Activated CD4-positive, alpha-beta T cell treated with anti-CD3 and anti-CD28 coated beads, Interleukin-2, amount 10 ng/mL, durations not matched to agents 7 days and 5 days (primary cell): ENCODE measurements at places on chromosomes 13 and 19.

DNA sequence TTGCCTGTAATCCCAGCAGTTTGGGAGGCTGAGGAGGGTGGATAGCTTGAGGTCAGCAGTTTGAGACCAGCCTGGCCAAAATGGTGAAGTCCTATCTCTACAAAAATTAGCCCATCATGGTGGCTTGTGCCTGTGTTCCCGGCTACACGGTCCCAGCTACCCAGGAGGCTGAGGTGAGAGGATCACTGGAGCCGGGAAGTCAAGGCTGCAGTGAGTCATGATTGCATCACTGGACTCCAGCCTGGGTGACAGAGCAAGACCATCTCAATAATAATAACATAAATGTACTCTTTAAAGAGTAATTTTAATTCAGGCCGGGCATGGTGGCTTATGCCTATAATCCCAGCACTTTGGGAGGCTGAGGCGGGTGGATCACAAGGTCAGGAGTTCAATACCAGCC lies 38.7 kb downstream of the SKA3 start:
- DNase-seq = no peak

DNA sequence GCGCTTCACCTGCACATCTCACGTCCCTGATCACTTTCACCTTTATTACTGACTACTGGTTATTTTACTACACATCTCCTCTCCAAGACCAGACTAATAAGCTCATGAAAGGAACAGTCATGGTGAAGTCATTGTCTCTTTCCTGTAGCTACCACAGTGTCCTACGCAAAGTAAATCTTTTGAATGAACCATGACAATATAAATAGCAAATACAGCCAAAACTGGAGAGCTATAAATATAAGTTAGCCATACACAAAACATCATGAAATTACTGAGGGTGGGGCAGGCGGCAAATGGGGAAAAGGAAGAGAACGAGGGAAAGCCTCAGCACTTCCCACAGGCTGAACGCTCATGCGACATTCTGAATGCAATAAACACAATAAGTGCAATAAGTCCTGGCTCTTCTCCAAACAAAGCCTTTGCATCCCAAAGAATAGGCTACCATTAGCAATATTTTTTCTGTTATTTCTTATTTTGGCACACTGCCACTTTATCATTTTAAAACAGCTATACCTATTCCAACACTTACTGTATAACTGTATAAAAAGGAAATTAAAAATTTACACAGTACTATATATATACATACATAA lies 62.5 kb downstream of the TUBGCP3 start:
- DNase-seq = no peak

- peak; percentile 81 for DNase-seq
Observed at GRCh38 chr19:35206379-35206778, 22.2 kb downstream of the FAM187B start.

DNA sequence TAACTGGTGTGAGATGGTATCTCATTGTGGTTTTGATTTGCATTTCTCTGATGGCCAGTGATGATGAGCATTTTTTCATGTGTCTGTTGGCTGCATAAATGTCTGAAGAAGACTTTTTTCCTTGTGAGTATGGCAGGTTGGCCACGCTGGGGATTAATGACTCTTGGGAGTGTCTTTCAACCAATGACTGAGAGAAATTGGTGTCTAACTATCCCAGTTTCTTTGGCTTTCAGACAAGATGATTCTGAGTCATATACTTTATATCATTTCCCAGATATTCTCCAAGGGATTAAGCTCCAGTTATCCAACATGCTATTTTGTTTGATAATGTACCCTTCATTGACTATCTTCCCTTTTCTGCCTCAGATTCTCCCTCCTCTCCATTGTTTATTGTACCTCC lies 35.5 kb upstream of the CSNK1A1L start:
- no peak for DNase-seq

DNA sequence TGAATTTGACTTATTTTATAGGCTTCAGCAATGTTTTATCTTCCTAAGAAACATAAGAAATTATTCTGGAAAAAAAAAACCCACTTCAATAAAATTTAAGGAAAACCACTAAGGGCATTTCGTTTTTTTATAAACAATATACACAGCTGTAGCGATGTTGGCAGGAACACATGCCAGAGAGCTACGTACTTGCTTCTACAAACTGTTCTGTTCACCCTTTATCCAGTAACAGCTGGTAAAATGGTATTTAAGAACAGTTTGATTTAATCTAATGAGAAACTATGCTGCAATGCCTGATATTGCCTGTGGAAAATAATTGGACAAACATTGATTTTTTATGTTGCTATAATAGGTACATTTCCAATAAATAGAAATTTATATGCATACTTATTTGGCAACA lies 137.2 kb upstream of the DACH1 start:
- DNase-seq = no peak

GRCh38 chr13:41756198-41756880 lies 204.6 kb downstream of the VWA8 start:
- no peak for DNase-seq

GRCh38 chr19:40613690-40614621 lies 12.8 kb downstream of the LTBP4 start:
- DNase-seq = peak; percentile 88

DNA sequence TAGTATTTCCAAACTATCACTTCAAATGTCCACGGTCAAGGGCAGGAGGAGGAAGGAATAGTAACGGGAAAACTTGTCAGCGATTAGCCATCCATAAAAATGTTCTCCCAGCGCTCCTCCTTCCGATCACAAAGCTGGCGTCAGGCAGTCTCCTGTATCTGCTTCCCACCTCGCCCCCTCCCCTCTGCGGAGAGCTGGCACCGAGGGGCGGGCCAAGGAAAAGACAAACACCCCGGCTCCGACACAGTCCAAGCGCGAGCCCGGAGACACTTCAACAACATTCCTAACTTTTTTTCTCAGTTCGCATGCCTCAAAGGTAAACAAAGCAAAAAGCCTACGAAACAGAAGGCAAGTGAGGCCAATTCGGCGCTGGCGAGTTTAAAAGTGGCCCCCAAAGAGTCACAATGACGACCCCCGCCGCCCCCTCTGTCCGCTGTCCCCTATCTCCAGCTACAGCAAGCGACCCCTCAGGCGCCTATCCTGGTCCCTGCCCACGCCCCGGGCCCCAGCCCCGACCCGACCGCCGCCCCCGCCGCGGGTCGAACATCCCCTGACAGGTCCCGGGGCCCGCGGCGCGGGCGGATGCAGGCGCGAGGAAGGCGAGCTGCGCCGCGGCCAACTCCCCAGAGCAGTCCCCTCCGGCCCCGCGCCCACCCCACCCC lies 736 bp downstream of the SMAD9 start:
- DNase-seq = no peak

- DNase-seq = no peak
Observed at GRCh38 chr19:20244356-20244755, 77.3 kb downstream of the ZNF486 start.

DNA sequence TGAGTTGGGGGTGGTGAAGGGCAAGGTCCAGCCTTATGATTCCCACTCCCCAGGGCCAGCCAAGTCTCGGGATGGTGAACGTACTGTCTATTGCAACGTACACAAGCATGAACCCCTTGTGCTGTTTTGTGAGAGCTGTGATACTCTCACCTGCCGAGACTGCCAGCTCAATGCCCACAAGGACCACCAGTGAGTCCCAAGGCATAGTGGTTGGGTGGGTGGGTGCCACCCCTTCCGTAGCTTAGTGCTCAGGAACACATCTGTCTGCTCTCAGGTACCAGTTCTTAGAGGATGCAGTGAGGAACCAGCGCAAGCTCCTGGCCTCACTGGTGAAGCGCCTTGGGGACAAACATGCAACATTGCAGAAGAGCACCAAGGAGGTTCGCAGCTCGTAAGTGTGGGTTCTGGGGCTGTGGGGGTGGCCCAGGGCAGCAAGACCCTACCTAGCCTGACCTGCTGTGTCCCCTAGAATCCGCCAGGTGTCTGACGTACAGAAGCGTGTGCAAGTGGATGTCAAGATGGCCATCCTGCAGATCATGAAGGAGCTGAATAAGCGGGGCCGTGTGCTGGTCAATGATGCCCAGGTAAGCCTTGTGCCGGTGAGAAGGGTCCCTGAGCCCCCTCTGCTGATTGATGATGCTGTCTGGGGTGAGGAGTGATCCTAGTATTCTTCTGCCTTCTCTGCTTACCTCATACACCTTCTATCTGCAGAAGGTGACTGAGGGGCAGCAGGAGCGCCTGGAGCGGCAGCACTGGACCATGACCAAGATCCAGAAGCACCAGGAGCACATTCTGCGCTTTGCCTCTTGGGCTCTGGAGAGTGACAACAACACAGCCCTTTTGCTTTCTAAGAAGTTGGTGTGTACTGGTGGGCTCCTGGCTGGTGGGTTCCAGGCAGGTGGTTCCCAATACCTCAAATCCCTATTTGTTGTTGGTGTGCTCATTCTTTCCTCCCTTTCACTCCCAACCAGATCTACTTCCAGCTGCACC lies 3.8 kb downstream of the TRIM28 start:
- no peak for DNase-seq

DNA sequence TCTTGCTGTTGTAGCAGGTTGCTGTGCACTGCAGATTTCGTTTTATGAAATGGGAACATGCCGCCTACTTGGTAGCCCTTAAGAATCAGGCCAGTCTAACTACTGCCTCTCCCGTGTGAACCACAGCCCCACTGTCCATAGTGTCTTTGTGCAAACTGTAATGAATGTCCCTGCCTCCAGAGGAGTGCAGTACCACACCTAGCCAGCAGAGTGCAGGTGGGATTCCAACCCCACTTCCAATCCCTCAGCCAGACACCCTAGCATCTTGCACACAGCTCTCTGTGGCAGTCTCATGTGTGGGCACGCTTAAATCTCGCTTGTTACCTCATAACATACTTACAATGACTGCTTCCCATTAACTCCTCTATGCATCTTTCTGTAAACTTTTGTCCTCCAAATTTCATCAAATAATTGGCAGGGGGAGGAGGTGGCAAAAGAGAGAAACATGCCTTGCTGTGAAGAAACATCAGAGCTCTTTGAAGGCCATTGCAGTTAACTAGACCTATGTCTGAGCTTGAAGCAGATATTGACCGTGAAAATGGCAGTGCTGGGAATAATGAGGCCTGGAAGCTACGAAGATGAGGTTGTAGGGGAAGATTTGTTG lies 47.2 kb downstream of the ZAR1L start:
- DNase-seq = peak; percentile 53

DNA sequence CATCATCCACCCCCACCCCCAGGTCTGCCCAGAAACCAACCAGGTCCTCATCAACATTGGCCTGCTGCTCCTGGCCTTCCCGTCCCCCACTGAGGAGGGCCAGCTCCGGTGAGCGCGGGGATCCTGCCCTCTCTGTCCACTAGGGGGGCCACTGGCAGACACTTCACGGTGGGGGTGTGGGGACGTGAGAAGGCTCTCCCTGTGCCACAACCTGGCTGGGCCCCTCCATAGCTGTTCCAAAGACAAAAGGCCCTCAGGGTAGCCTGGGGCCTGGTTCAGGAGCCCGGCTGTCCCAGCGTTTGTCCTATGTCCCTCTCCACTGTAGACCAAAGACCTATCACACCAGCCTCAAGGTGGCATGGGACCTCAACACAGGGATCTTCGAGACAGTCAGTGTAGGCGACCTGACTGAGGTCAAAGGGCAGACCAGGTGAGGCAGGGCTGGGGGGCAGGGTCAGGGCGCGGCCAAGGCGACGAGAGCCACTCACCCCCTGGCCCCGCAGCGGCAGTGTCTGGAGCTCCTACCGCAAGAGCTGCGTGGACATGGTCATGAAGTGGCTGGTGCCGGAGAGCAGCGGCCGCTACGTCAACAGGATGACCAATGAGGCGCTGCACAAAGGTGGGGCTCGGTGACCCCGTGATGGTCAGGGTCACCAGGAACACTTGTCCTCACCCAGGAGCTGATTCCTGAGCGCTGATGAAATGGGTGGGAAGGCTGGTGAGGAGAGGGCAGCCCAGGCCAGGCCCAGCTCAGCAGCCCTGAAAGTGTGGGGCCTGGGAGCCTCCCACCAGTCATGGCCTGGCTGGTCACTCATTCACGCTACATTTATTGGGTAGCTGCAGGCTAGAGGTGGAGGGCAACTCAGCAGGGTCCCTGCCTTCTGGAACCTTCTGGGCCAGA lies 7.9 kb downstream of the DCAF15 start:
- peak; percentile 33 for DNase-seq

GRCh38 chr13:45590066-45590465 lies 25.5 kb downstream of the ERICH6B start:
- DNase-seq = no peak

DNA sequence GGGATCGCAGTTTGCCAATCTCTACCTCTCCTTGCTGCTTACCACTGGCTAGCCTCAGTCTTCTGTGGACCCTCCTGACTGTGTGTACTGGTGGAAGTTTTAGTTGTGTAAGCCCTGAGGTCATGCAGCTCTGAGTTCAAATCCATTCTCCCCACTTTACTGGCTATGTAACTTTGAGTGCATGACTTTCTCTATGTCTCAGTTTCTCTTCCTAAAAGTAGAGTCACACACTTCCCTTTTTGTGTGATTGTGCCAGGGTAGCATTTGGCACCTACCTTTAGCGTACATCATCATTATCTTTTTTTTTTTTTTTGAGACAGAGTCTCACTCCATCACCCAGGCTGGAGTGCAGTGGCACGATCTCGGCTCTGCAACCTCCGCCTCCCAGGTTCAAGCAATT lies 70.3 kb downstream of the MAP4K1 start:
- DNase-seq = no peak

- no peak for DNase-seq
Observed at GRCh38 chr19:48004236-48004635, 9.8 kb downstream of the ELSPBP1 start.

DNA sequence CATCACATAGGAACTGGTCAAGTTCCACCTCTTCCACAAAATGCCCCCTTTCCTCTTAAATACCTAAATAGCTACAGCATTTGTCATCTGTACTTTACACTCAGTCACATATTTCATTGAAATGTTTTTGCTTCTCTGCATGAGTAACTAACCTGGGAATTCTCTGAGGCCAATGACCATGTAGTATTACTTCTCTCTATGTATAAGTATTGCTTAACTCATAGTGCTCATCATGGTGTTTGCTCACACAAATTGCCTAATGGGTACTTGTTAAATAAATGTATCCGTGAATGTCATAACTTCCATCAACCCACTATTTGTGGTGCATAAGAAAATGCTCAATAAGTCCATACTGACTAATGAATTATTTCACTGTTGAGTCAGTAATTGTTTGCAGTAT lies 115.5 kb downstream of the FGF14 start:
- DNase-seq = no peak

DNA sequence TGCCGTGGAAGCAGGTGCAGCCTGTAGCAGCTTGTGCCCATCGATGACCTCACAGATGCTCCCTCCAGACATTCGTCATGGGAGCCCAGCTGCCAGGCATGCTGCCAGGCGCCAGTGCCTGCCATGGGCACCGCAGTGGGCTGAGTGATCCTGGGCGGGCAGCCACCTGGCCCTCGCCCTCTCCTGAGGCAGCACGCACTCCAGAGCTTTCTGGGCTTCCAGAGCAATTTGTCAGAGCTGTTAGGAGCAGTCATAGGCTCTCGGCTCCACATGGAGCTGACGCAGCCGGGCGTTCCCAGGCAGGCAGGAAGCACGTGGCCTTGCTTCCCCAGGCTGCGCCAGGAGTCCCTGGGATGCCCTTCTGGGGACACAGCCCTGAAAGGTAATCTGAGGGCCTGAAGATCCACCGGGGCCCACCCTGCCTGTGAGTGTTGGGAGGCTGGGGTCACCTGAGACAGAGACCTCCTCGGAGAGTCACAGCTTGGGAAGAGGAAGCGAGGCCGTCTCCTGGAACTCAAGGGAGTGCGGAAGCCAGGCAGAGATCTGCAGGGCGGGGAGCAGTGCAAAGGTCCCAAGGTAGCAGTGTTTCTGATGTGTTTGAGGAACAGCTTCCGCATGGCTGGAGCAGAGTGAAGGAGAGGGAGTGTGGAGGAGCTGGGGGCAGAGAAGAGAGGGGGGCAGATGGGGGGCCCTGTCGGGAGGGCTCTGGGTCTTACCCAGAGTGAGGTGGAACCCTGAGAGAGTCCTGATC lies 50.6 kb downstream of the DPF1 start:
- DNase-seq = no peak

GRCh38 chr13:50428183-50428877 lies 413.1 kb downstream of the KCNRG start:
- no peak for DNase-seq
